Small intestine (tissue), 16 donors: ENCODE measurements at places on chromosomes 1 and 21. TPM values are rescaled to one million over a fixed set of nuclear protein-coding genes. Genes with fewer than 3 reads are reported as not detected.

- no peak overlapping the region for H3K4me3 ChIP-seq
- no peaks in the 10 kb centered on the region for H3K27me3 ChIP-seq
- H3K4me1 ChIP-seq, result no peaks in the 10 kb centered on the region
These were observed 291.7 kb downstream of the PAPPA2 start for GRCh38 chr1:176754676-176755075.

DNA sequence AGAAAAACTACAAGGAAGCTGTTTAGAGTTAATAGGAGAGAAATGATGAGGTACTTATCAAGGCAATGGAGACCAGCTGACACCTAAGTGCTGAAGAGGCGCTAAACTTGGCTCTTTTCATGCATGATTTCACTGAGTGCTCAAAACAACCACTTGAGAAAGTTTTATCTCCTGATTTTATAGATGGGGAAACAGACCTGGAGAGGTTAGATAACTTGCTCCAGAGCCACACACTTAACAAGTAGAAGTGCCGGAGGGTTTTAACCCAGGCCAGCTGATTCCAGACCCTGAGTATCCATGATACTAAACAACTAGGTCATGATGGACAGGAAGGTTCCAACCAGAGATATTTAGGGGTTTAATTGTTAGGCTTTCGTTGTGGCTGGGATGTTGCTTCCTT, 25.9 kb downstream of the UBE2U start:
- DNase-seq, result no peak
- no peaks in the 10 kb centered on the region for H3K4me1 ChIP-seq
- H3K4me3 ChIP-seq, result no peak overlapping the region
- H3K27ac ChIP-seq, result no peak overlapping the region

MTARC1 gene
- 8.7 TPM for polyA plus RNA-seq

DNA sequence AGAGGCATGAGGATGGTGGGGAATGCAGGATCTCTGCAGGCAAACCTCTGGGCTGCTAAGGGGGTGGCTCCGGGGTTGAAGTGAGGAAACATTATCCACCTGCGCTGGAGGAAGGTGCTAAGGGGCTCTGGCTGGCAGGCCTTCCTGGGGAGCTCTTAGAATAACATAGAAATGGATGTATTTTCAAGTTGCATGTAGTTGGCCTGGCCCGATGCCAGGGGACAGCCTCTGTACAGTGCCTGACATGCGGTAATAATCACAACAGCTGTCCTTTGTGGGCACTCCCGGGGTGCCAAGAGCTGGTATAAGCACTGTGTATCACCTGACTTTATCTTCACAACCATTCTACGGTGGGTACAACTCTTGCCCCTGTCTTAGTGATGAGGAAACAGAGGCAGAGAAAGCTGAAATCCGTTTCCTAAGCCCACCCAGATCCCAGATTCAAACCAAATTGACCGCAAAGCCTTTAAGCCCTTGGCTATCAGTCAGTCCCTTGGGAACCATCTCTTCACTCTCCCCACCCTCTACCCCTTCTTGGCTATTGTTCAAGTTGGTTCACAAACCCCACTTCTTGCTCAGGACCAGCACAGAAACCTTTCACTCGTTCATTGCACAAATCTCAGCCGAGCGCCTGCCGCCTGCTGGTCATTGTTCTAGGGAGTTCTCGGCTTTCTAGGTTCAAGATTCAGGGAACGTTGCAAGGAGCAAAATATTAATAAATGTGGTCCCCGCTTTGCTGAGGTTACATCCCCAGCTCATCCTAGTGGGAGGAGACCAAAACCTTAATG, 30.9 kb downstream of the PADI4 start:
- no peak overlapping the region for H3K4me3 ChIP-seq
- DNase-seq, result no peak
- H3K36me3 ChIP-seq, result no peaks in the 10 kb centered on the region
- H3K27me3 ChIP-seq, result peaks cover 2% of the 10 kb centered on the region

GRCh38 chr1:242019018-242019417, 20.1 kb upstream of the MAP1LC3C start:
- DNase-seq, result no peak
- no peaks in the 10 kb centered on the region for H3K27me3 ChIP-seq
- H3K4me1 ChIP-seq, result no peaks in the 10 kb centered on the region
- H3K36me3 ChIP-seq, result no peaks in the 10 kb centered on the region
- H3K4me3 ChIP-seq, result no peak overlapping the region

GRCh38 chr1:149885339-149886120, 13.8 kb upstream of the BOLA1 start:
- H3K27me3 ChIP-seq, result no peaks in the 10 kb centered on the region
- peak; percentile 86 for DNase-seq
- no peaks in the 10 kb centered on the region for H3K4me1 ChIP-seq
- peak overlapping the region; percentile 94 for H3K27ac ChIP-seq

BMP8A gene
- not detected for polyA plus RNA-seq
